Stimulated activated CD4-positive, alpha-beta T cell treated with anti-CD3 and anti-CD28 coated beads, Interleukin-4, amount 100 ng/mL, for 24 hours (primary cell): ENCODE measurements at places on chromosomes 5 and 9.

DNA sequence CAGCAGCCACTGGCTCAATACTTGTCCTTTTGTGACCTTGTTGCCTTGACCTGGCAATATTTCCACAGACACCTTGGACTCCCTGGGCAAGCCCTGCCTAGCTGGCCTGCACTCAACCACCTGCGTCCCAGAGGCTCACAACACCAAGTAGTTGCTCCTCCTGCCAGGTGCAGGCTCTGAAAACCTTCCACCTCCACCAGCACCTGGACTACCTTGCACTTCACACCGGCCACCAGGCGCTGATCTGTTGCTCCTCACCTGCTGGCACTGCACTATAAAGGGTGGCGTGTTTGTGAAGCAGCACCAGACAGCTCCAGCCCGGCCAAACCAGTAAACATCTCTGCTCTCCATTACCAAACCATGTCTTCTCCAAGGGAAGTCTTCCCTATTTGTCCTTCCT lies 997.7 kb downstream of the PTPRD start:
- peak; percentile 3 for DNase-seq

DNA sequence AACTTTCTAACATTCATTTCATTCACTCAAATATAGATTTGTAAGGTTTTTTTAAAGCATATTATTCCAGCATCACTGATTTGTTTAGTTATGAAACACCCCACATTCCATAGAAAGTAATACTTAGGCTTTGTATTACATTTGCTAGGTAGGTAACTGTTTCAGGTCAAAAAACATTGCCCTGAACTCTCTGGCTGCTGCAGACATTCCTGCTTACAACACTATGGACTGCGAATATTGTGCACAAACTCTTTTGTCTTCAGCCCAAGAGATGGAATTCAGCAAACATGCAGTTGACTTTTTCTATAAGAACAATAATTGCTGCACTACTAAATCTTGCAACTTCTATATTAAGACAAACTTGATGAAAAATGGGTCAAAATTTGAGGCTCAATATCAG lies 301.0 kb downstream of the ARL15 start:
- DNase-seq = no peak

- DNase-seq = no peak
Observed at GRCh38 chr9:127233550-127233949, 31.0 kb upstream of the GARNL3 start.

DNA sequence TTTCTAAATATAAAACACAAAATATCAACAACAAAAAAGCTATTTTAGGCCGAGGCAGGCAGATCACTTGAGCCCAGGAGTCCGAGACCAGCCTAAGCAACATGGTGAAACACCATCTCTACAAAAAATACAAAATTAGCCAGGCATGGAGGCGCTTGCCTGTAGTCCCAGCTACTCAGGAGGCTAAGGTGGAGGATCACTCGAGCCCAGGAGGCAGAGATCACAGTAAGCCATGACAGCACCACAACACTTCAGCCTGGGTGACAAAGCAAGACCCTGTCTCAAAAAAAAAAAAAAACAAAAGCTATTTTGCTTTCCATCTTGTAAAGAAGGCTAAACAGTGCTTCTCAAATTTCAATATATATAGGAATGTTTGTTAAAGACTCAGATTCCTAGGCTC lies 11.3 kb downstream of the C5orf15 start:
- no peak for DNase-seq

- DNase-seq = no peak
Observed at GRCh38 chr5:131067636-131068035, 97.4 kb downstream of the HINT1 start.

GRCh38 chr5:20230010-20230409 lies 242.0 kb upstream of the CDH18 start:
- no peak for DNase-seq

DNA sequence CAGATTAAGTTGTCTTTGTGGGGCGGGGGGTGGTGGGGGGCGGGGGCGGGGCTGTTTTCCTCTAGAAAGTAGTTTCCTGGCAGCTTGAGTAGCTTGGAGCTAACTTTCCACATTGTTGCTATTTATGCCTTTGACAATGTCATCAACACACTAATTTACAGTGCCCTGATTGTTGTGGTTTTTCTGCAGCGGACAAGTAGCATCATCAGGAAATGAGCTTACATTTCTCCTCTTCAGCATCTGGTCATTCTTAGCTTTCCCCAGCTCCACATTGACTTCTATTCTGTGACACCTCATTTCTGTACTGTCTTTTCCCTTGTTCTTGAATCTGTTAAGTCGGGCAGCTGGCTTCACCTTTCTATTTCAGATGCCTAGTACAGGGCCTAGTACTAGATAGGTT lies 112.3 kb upstream of the RAD23B start:
- no peak for DNase-seq

DNA sequence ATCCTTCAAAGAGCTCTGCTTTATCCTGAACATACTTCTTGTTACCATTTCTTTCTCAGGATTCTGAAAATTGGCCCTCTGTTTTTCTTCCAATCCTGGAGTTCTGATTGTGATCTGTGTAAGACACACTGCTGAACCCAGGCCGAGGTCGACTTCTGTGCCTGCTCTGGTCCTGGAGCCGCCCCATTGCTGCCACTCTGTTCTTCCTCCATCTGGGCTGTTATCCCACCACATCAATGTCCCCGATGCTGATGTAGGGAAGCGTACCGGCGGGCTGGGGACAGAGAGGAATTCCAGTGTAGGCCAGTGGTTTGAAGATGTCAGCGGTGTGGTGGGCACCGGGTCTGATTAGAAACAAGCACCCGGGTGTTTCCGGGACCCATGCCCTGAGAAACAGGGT lies 102.5 kb downstream of the LIFR start:
- DNase-seq = no peak

GRCh38 chr5:58849921-58850667 lies 267.2 kb downstream of the RAB3C start:
- no peak for DNase-seq

DNA sequence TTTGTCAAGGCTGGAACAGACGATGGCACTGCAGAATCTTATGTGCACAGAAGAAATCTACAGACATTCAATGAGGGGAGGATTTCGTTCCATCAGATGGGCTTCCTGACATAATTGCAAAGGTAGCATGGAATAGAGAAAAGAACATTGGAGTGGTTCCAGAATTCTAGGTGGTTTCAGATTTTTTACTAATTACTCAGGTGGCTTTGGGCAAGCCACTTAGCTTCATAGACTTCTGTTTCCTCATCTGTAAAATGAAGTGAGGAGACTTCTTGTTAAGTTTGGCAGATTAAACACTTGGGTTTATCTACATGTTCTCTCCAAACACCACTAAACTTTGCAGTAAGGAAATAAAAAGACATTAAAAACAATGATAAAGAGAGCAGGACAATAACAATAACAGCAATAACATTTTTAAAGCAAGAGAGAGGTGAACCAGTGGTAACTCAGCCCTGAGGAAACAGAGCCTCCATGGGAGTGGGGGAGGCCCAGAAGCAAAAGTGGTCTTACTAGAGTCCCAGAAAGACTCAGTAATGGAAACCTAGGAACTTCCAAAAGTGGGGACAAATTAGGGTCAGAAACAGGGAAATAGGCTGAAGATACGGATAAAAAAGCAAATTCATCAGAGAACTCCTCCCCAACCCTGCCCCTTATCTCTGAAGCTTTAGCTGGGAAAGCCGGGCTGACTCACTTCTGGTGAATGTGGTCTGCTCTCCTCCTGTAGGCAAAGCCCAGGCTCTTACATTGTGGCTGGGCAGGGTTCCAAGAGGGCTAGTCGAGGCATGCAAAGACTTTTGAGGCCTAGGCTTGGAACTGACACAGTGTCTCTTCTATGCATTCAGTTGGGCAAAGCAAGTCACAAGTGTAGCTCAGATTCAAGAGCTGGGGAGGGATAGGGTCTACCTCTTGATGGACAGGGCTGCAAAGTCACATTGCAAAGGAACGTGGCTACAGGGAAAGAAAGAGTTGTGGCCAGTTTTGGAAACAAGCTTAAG lies 11.8 kb upstream of the ACTBL2 start:
- peak; percentile 62 for DNase-seq
